Naive thymus-derived CD4-positive, alpha-beta T cell (primary cell): ENCODE measurements at places on chromosomes 7 and 10.
A peak's percentile ranks its signal among the peaks of the same experiment; 100 is the strongest.

- H3K4me3 ChIP-seq: no peak overlapping the region
- H3K4me1 ChIP-seq: peaks cover 30% of the 10 kb centered on the region
- no peak overlapping the region for H3K27ac ChIP-seq
- DNase-seq: no peak
- no peaks in the 10 kb centered on the region for H3K36me3 ChIP-seq
Observed at GRCh38 chr7:75732764-75733630, 5.7 kb downstream of the HIP1 start.

DNA sequence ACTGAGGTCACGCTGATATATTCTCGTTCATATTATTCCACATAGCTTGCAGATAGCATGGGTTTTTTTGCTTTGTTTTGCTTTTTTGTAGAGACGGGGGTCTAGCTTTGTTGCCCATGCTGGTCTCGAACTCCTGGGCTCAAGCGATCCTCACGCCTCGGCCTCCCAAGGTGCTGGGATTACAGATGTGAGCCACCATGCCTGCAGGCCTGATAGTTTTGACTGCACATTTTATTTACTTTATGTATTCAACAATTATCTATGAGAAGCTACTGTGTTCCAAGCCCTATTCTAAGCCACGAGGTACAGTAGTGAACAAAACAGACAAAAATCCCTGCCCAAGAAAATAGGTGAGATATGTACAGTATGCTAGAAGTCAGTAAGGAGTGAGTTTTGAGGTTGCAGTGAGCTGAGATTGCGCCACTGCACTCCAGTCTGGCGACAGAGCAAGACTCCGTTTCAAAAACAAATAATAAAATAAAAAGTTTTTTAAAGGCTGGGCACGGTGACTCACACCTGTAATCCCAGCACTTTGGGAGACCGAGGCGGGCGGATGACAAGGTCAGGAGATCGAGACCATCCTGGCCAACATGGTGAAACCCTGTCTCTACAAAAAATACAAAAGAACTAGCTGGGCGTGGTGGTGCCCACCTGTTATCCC, 1.3 kb upstream of the YWHAG start:
- no peaks in the 10 kb centered on the region for H3K36me3 ChIP-seq
- DNase-seq: no peak
- H3K4me3 ChIP-seq: peak overlapping the region; percentile 72
- H3K27ac ChIP-seq: peak overlapping the region; percentile 92
- peaks cover 28% of the 10 kb centered on the region for H3K4me1 ChIP-seq
- H3K27me3 ChIP-seq: no peaks in the 10 kb centered on the region

DNA sequence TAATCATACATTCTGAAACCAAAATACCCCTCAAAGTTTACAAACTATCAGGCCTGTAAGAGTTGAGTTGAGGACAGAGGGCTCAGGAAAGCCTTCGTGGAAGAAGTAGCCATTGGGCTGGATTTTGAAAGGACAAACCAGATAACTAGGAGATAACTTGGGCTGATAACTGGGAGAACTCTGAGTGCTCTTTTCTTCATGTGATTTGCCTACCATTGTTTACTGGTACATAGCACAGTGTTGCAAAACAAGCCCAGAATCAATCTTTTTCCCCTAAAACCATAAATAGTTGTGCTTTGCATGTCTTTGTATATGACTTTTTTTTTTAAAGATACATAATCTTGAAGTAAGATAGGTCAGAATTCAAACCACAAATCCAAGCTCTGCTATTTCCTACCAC, 106.7 kb upstream of the ITGB1 start:
- no peaks in the 10 kb centered on the region for H3K4me1 ChIP-seq
- no peak overlapping the region for H3K4me3 ChIP-seq
- DNase-seq: no peak
- H3K27ac ChIP-seq: no peak overlapping the region
- H3K27me3 ChIP-seq: no peaks in the 10 kb centered on the region

- H3K27me3 ChIP-seq: no peaks in the 10 kb centered on the region
- H3K4me1 ChIP-seq: no peaks in the 10 kb centered on the region
- no peak for DNase-seq
- no peaks in the 10 kb centered on the region for H3K36me3 ChIP-seq
- H3K4me3 ChIP-seq: no peak overlapping the region
Observed at GRCh38 chr7:104625956-104626355, 297.6 kb downstream of the LHFPL3 start.

DNA sequence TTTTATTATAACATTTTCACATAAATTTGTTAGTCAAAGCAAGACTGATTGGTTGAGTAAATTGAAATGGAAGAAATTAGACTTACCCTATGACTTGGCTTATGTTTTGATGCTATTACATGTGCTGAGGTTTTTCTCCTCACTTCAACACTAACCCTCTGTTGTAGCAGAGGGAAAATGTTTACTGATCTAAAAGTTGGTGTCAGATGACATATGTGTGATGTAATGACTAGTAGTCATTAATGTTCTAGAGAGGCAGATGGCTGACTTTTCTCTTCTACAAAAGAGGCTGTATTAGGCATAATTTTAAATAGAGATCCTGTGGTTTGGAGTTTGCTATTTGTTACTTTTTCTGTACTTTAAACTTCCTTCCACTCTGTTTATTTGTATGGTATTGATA, 266.0 kb downstream of the BBS9 start:
- no peaks in the 10 kb centered on the region for H3K36me3 ChIP-seq
- H3K27ac ChIP-seq: no peak overlapping the region
- no peak overlapping the region for H3K4me3 ChIP-seq
- H3K27me3 ChIP-seq: no peaks in the 10 kb centered on the region

- peaks cover 4% of the 10 kb centered on the region for H3K36me3 ChIP-seq
- H3K4me3 ChIP-seq: no peak overlapping the region
- no peaks in the 10 kb centered on the region for H3K4me1 ChIP-seq
Observed at GRCh38 chr10:129775681-129776080, 188.4 kb downstream of the EBF3 start.

- peaks cover 2% of the 10 kb centered on the region for H3K27me3 ChIP-seq
- no peaks in the 10 kb centered on the region for H3K36me3 ChIP-seq
- no peaks in the 10 kb centered on the region for H3K4me1 ChIP-seq
Observed at GRCh38 chr10:93873420-93874115, 20.2 kb upstream of the SLC35G1 start.

GRCh38 chr10:718143-718700, 28.8 kb upstream of the DIP2C start:
- no peaks in the 10 kb centered on the region for H3K36me3 ChIP-seq
- no peak overlapping the region for H3K4me3 ChIP-seq
- DNase-seq: no peak
- no peaks in the 10 kb centered on the region for H3K27me3 ChIP-seq
- H3K27ac ChIP-seq: no peak overlapping the region

DNA sequence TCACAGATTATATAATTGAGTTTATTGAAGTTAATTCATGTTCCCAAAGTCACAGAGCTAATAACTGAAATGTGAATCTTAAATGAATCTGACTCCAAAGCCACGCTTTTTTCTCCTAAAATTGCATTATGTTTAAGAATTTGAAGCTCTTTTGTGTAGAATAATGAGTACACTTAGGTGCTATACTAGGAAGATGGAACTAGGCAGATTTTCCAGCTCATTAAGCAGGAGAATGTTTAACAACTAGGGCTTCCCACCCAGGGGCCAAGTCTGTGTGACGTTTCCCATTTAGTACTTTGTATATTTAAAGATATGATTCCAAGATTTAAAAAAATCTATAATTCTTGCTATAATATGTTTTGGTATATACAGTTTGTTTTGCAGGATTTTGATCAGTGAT, 169.5 kb downstream of the KIF20B start:
- no peaks in the 10 kb centered on the region for H3K27me3 ChIP-seq
- no peak overlapping the region for H3K4me3 ChIP-seq
- no peaks in the 10 kb centered on the region for H3K36me3 ChIP-seq
- no peaks in the 10 kb centered on the region for H3K4me1 ChIP-seq
- no peak for DNase-seq

GRCh38 chr10:118980870-118981269, 48.6 kb upstream of the NANOS1 start:
- H3K4me3 ChIP-seq: no peak overlapping the region
- H3K27ac ChIP-seq: no peak overlapping the region
- DNase-seq: no peak
- H3K36me3 ChIP-seq: no peaks in the 10 kb centered on the region
- no peaks in the 10 kb centered on the region for H3K27me3 ChIP-seq

DNA sequence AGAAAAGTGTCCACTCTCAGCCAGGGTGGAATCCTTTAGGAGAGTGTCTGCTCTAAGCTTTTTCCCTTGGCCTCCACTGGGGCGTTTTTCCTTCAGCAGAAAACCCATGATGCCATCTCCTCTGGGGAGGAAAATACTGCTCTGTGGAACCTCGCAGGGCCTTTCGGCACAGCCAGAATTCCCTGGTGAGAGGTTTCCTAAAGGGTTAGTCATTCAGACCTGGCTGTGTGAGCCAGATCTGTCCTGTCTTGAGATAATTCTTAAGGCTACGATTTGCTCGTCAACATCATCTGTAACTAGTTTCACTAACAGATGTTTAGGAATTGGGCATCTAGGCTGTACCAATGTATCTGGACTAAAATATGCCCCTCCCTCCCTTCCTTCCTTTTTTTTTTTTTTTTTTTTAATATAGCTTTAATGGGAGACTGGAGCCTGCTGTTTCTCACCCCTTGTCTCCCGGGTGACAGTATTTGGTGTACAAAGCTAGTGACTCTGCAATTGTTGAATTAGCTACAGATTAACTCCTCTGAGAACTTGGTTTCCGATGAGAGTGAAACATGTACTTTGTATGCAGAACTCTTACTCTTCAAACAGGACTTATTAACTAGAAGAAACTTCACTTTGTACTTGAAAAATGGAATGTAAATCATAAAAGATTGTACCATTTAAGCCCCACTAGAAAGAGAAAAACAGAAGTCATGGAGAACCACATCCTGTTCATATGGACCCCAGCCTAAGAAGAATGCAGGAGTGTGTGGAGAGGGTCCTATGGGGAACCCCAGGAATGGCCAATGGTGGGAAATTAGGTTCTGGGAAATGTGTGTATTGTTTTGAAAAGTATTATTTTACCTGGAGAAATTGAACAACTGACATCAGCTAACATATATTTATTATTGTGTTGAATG, 230.9 kb downstream of the CAMK1D start:
- H3K27ac ChIP-seq: no peak overlapping the region
- DNase-seq: no peak
- H3K4me1 ChIP-seq: no peaks in the 10 kb centered on the region

- peak; percentile 53 for DNase-seq
- no peaks in the 10 kb centered on the region for H3K27me3 ChIP-seq
- H3K27ac ChIP-seq: peak overlapping the region; percentile 83
- peak overlapping the region; percentile 31 for H3K4me3 ChIP-seq
- H3K36me3 ChIP-seq: no peaks in the 10 kb centered on the region
Observed at GRCh38 chr10:14588084-14588937, 186.4 kb downstream of the FAM107B start.

DNA sequence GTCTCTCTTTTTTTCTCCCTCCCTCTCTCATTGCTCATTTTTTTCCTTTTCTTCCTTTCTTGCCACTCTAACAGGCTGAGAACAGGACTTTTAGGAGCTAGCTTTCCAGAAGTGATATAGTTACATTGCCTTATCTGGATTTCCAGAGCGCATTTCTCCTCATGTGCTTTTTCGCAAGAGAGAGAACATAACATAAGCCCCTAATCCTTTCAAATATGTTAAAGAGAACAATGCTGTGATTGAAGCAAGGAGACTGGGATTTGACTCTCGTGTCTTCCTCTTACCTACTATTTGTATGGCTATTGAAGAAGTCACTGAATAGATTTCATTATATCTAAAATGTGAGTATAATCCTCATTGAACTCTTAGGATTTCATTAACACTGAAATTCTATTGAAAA, 101.2 kb upstream of the PRPS1L1 start:
- no peaks in the 10 kb centered on the region for H3K27me3 ChIP-seq
- no peak overlapping the region for H3K4me3 ChIP-seq
- DNase-seq: no peak
- H3K4me1 ChIP-seq: no peaks in the 10 kb centered on the region
- H3K27ac ChIP-seq: no peak overlapping the region

GRCh38 chr7:118754608-118755007, 530.1 kb downstream of the ANKRD7 start:
- no peaks in the 10 kb centered on the region for H3K27me3 ChIP-seq
- no peak overlapping the region for H3K4me3 ChIP-seq
- no peaks in the 10 kb centered on the region for H3K4me1 ChIP-seq
- DNase-seq: no peak
- no peaks in the 10 kb centered on the region for H3K36me3 ChIP-seq
